NCI-H345 (cell line): ENCODE measurements at places on chromosomes 3 and 15.

- no peak for DNase-seq
Measured at GRCh38 chr3:80993241-80993945, 768.1 kb downstream of the GBE1 start.

- no peak for DNase-seq
Measured at GRCh38 chr3:172209333-172210321, 170.2 kb downstream of the FNDC3B start.

- no peak for DNase-seq
Measured at GRCh38 chr3:186976837-186977750, 46.8 kb downstream of the ST6GAL1 start.

- DNase-seq: no peak
Measured at GRCh38 chr15:101455291-101456025, 34.0 kb downstream of the PCSK6 start.

GRCh38 chr3:195907684-195907933, 742 bp downstream of the TNK2 start:
- DNase-seq: no peak

- no peak for DNase-seq
Measured at GRCh38 chr3:40915346-40915865, 283.9 kb upstream of the CTNNB1 start.

GRCh38 chr15:99141943-99142342, 37.1 kb downstream of the SYNM start:
- no peak for DNase-seq
